ENCODE measurements at places on chromosomes 13 and 19. TPM values are rescaled to one million over a fixed set of nuclear protein-coding genes. Genes with fewer than 3 reads are reported as not detected.

NALCN gene
- total RNA-seq: 4.5 TPM

VPS36 gene
- 12.4 TPM for total RNA-seq

ADM5 gene
- total RNA-seq: 6.0 TPM

CLDND2 gene
- 12.5 TPM for total RNA-seq

APOC4 gene
- not detected for total RNA-seq

OR7C1 gene
- not detected for total RNA-seq

ZNF561 gene
- total RNA-seq: 8.6 TPM

DLEU7 gene
- total RNA-seq: not detected

CPAMD8 gene
- total RNA-seq: 0.11 TPM

NLRP7 gene
- total RNA-seq: not detected

ZNF653 gene
- 4.8 TPM for total RNA-seq

ONECUT3 gene
- total RNA-seq: not detected

PIK3R2 gene
- 10.8 TPM for total RNA-seq

CCL25 gene
- total RNA-seq: not detected

GIPC1 gene
- 137 TPM for total RNA-seq
